ENCODE measurements at places on chromosomes 5 and 9. TPM values are rescaled to one million over a fixed set of nuclear protein-coding genes. Genes with fewer than 3 reads are reported as not detected.
A peak's percentile ranks its signal among the peaks of the same experiment; 100 is the strongest.

Gene DNAH5
- total RNA-seq: not detected

Gene BRIX1
- total RNA-seq: 118 TPM

Gene GRM6
- total RNA-seq: not detected

Gene LVRN
- total RNA-seq: not detected

DNA sequence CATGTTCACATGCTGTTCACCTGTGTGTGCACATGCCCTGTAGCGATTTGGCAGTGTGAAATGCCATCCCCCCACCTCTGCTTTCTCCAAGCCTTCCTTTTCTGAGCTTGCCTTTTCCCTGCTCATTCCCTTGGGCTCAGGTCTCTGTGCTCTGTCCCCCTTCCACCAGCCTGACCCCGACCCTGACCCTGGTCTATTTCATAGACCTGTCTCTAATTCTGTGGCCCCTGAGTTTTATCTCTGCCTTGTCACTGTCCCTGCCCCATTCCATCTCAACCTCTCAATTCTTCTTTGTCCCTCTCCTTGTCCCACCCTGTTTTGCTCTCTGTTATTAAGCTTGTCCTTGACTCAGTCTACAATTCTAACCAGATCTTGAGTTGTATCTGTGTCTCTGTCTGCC, 735 bp downstream of the ARAP3 start:
- no peak for DNase-seq
- peaks cover 27% of the 10 kb centered on the region for H3K4me1 ChIP-seq
- peak overlapping the region; percentile 10 for H3K27ac ChIP-seq
- peak overlapping the region; percentile 73 for H3K4me3 ChIP-seq

DNA sequence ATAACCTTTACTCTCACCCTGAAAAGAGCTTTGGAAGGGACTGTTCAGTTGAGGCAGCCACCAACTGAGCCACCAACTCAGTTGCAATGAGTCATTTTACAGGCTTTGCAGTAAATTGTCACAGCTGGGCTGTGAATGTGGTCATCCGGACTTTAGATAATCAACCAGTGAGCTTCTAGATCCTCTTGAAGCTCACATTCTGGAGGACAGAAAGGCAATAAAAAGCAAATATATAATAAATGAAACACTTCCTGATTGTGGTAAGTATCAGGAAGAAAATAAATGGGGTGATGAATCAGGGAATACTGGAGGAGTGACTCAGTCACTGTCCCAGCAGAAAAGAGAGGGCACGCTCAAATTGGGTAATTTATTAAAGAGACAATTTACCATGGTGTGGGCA, 13.2 kb upstream of the C5orf58 start:
- H3K4me1 ChIP-seq: no peaks in the 10 kb centered on the region
- no peak overlapping the region for H3K4me3 ChIP-seq
- no peak for DNase-seq
- H3K27me3 ChIP-seq: peaks cover 4% of the 10 kb centered on the region
- H3K27ac ChIP-seq: no peak overlapping the region
